CD4-positive, alpha-beta T cell treated with Interleukin-4 for 4 hours (primary cell): ENCODE measurements at places on chromosomes 16 and 17.

GRCh38 chr16:1923299-1924034, 5.3 kb upstream of the HS3ST6 start:
- no peak for DNase-seq

- no peak for DNase-seq
Observed at GRCh38 chr17:47641202-47641601, 8.5 kb upstream of the KPNB1 start.

DNA sequence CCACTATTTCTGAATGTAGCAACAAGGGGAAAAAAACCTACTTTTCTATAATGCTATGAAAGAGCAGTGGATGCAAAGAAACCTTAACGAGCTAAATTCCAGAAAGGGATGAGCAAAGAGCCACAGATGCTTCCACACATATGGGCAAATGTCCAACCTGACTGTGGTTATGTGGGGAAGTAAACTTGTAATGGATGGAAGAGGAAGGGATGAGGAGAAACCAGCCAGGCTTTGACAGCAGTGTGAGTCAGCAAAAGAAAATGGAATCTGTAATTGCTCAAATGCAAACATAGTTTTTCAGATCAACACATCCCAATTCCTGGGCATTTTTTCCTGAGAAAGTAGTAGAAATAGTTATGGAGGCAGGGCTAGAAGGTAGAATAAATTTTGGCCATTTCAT, 204.8 kb upstream of the CPHXL start:
- no peak for DNase-seq

GRCh38 chr17:74268558-74268957, 5.5 kb upstream of the DNAI2 start:
- no peak for DNase-seq

DNA sequence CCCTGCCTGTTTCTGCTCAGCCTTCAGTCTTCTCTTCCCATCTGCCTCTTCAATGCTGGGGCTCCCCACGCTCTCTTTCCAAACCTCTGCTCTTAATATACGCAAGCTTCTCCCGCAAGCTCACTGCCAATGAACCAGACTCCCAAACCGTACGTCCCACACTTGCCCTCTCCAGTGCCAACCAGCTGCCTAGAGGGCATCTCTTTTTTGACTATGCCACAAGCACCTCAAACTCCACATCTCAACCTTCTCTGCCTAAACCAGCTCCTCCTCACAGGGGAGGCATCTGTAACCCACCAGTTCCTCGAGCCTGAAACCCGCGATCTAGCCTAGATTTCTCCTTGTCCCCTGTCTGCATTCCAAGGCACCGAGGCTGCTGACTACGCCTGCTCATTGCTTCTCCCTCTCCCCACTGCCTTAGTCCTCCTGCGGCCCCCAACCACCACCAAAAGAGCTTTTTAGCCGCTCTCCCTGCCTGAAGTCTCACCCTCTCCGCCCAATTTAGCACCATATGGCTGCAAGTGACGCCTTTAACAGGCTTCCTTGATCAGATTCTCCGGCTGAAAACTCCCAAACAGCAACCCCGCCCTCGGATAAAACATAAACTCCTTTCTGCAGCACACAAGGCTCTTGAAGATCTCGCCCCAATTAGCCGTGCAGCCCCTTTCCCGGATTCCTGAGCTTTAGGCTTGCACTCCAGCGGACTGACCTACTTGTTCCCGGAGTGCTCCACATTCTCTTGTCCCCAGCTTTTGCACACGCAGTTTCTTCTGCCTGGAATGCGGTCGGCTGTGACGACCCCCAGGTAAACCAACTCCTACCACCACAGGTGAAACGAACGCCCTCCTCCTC, 1.5 kb downstream of the GGA2 start:
- no peak for DNase-seq

DNA sequence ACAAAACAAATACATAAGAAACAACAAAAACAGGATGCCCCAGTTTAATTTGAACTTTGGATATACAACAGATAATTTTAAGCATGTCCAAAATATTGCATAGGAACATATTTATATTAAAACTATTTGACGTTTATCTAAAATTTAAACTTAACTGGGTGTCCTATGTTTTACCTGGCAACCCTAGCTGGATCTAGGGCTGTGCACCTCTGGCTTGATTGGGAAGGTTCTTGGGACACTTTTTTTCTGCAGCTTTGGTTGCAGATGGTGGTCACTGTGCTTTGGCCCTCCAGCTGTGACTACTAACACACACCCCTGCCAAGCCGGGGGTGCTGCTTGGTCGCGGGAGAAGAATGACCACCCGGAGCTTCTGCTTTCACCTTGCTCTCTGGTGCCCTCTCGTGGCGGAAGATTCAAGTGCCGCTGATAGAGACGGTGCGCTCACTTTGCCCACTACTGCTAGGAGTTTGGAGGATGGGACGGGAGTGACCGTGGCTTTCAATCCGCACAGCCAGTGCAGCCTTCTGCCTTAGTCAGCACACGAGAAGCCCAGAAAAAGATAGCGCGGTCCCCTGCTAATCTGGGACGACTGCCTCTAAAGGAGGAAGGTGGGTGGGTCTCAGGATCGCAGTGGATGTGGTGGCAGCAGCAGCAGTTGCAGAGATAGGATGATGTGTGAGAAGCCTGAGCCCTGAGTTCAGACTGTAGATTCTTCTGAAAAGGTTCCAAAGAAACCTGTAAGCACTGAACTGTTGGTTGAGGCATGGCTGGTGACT, 6.7 kb downstream of the SPACA3 start:
- DNase-seq, result peak; percentile 53

DNA sequence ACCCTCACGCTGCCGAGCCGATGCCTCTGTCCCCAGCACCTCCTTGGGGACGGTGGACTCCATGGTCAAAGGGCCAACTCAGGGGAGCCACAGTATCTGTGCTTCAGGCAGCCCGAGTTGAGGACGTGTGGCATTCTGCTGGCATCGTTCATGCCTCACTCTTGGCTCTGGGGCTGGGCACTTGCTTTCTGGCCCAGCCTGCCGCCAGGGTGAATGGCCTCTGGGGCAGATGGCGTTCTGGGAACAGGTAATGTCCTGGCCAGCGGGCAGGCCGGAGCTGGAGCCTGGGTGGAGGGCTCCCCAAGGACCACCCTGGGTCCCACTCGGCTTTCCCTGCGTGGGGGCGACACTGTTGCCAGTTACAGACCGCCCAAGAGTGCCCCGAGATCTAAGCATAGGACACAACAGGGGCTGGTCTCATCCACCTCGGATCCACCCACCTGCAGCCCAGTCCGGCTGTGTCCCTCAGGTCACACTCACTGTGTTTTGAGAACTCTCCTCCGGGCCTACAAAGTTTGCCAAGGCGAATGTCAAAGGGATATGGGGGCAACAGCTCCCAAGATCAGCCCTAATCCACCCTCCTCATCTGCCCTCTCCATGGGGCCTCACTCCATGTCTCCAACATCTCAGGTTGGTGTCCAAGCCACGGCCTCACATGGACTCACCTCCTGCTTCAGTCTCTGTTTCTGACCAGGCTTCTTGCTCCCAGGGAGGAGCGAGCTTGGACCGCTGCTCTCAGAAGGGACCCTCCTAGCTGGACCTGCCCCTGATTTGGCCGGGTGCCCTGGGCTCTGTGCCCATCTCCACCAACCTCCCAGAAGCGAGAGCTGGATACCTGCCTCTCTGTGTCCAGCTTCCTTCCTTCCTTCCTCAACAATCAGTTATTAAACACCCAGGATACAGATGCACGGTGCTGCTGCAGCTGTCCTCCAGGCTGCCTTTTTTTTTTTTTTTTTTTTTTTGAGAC, 60.8 kb downstream of the TMEM235 start:
- DNase-seq, result no peak

DNA sequence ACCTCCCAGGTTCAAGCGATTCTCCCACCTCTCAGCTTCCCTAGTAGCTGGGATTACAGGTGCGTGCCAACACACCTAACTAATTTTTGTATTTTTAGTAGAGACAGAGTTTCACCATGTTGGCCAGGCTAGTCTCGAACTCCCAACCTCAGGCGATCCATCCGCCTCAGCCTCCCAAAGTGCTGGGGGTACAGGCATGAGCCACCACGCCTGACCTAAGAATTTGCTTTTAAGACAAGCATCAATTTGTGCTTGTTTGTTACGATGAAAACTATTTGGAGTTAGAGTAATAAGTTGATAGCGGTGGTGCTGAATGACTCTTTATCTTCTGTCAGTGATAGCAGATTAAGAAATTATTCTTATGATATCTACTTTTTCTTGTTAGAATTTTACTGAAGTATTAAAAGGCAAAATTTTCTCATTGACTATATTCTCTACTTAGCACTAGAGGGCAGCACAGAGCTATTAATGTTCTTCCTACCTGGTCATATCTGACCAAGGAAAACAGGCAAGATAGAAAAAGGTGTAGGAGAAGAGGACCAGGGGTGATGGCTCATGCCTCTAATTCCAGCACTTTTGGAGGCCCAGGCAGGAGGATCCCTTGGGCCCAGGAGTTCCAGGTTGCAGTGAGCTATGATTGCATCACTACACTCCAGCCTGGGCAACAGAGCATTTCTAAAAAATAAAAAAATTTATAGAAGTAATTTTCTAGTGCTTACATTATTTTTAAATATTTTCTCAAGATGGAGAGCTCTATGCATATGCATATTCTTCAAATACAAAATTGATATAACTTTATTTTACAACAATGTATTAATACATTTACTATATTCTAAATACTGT, 24.5 kb downstream of the STXBP4 start:
- DNase-seq, result peak; percentile 61

DNA sequence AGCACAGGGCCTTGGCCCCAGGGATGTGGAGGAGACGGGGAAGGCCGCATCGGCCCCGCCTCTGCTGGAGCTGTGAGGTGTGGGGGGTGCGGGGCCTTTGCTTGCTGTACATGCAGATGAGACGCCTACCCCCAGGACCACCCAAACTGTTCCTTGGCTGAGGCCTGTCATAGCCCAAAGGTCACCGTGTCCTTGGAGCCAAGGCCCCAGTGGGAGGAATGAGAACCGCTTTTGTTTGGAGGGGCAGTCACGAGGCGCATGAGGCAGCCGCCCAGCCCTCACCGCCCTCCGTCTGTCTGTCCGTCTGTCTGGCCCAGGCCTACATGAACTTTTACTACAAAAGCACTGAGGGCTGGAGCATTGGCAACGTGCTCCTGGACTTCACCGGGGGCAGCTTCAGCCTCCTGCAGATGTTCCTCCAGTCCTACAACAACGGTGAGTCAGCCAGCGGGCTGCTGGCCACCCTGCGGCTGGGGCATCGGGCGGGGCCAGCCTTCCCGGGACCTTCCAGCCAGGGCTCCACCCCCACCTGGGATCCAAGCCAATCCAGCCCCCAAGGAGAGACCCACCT, 8.8 kb downstream of the TAX1BP3 start:
- DNase-seq, result no peak

DNA sequence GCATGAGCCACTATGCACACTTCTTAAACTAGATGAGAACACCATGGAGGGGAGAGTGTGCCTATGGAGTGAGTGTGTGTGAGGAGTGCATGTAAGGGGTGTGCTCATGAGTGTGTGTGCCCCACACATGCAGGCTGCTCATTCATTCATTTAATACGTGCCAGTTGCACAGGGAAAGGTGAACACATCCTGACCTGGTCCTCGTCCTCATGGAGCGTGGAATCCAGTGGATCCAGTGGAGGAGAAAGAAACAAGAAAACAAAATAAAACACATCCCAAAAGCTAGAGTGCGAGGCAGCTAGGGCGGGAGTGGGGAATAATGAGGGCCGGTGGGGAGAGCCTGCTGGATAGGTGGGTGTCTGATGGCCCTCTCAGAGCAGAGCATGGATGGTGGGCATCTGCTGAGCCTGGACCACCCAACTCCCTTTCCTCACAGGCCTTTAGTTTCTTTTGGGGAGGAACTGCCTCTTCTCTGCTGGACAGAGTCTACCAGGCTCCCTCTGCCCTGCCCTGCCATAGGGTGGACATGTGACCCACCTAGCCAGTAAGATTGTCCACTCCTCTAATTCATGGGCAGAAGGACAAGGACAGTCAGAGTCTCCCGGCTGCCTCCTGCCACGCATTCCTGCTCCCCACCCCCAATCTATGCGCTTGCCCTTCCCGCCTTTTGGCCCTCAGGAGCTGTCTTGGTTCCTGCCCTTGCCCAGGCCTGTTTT, 204.3 kb downstream of the RAB11FIP4 start:
- DNase-seq, result no peak

- no peak for DNase-seq
Observed at GRCh38 chr17:60989379-60989778, 311.7 kb downstream of the BCAS3 start.

DNA sequence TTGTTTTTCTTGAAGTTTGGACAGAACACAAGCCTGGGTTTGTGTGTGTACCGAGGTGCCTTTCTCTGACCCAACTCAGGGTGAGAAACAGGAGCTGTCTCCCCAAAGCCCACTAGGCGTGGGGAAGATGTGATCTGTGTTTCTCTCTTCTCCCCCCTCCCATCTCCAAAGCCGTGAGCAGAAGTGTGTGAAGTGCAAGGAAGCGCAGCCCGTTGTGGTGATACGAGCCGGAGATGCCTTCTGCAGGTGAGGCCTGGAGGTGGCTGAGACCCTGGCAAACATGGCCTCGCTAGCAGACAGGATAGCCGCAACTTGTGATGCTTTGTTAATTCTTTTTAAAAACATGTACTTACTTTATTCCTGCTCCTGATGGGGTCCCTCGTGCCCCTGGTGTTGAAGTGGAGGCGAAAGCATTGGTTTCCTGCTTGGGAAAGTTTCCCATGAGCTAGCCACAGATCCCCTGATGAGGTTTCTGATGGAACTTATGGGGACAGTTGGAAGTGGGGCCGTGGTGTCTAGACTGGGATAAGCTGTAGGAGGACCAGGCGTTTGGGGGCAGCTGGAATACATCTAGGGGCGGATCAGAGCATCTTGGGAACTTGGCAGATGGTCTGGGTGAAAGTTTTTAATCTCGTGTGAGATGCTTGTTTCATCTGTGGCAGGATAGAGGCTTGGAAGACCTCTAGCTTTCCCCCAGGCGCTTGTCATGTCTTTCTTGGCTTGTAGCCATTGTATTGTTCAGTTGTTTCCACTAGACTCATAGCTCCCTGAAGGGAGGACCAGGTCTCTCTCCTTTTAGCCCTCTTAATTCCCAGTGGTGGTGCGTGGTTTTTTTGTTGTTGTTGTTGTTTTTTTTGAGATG, 893 bp downstream of the CTU2 start:
- DNase-seq, result no peak

- DNase-seq, result no peak
Observed at GRCh38 chr16:15792563-15792971, 64.3 kb downstream of the MYH11 start.

DNA sequence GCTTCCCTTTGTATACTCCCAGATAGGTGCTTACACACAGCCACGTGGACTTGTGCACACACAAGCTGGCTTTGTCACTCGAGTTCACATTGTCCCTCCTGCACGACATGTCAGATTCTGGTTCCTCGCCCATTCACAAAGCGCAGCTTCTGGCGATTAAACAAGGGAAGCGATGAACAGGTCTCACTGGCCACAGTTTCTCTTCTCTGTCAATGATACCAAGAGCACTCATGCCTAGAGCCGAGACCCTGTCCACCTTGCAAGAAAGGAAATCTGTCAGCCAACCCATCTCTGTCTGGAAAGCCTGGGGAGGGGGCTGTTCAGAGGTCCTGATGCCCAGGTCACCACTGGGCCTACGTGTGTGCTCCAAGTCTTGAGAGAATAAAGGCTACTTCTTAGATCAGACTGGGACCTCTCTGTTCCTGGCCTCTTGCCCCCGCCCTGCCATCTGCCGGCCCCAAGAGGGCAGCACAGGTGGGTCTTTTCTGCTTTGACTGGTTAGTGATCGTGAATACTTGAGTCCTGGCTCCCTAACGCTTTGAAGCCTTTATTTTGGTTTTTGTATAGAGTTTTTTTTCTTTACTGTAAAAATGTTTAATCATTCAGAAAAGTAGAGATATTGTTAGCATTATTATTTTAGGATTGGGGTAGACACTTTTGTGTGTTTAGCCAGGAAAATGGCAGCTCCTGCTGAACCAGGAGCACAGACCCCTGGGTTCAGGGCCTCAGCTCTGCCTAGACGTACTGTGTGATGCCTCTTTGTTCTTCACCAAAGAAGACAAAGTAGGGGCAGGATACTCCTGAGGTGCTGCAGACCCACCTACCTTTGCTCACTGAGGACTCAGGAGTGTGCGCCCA, 104.7 kb downstream of the MRM1 start:
- peak; percentile 39 for DNase-seq
